ENCODE measurements at places on chromosomes 7 and 10.

DNA sequence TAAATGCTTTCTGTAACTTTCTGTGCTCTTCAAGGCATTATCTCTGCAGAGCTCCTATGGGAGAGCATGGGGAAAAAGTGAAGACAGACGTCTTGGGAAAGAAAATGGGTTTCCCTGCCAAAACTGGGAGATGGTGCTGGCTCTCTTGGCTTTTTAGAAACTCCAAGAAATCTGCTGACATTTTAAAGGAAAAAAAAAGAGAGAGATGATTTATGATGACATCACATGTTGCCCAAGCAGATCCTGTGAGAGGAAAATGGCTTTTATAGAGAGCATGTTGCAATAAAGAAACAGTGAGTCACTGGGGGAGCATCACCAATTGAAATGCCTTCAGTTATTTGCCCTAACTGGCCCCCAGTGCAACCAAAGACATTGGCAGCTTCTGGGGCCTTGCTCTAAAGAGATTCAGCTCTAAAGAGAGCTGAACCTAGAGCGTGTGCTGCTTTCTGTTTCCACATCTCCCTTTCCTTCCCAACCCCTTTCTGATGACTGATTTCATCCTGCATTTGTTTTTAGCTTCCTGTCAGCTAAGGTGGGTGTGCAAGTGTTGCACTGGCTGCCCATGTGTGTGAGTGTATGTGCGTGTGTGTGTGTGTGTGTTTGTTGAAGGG is 37.7 kb downstream of the LRMDA start:
- no peak for DNase-seq

DNA sequence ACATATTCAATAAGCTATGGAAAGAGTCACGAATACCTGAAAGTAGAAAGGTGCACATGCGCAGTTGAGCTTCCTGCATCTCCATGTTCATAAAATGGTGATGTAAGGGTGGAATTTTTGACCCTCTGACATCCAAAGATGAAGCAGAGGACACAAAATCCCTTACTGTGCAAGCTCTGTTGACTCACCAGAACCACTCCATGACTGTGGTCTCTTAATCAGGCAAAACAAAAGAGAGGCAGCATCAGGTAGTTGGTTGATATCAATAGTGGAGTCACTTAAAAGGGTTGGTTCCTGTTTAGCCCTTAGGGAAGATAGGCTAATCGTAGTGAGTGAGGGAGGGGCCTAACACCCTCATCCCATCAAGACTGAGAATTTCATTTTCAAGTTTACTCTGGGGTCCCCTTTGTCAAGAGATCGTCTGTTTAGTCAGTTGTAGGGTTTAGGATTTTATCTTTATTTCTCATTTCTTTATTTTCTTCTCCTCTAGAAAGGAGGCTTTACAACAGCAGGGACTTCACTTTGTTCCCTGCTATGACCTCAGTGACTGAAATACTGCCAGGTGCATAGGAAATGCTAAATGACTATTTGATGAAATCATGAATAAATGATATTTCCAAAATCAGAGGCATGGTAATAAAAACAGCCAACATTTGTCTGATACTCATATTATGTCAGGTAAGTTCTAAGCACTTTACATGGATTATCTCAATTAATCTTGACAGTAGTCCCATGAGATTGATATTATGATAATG is 98.1 kb downstream of the CD36 start:
- no peak for DNase-seq

DNA sequence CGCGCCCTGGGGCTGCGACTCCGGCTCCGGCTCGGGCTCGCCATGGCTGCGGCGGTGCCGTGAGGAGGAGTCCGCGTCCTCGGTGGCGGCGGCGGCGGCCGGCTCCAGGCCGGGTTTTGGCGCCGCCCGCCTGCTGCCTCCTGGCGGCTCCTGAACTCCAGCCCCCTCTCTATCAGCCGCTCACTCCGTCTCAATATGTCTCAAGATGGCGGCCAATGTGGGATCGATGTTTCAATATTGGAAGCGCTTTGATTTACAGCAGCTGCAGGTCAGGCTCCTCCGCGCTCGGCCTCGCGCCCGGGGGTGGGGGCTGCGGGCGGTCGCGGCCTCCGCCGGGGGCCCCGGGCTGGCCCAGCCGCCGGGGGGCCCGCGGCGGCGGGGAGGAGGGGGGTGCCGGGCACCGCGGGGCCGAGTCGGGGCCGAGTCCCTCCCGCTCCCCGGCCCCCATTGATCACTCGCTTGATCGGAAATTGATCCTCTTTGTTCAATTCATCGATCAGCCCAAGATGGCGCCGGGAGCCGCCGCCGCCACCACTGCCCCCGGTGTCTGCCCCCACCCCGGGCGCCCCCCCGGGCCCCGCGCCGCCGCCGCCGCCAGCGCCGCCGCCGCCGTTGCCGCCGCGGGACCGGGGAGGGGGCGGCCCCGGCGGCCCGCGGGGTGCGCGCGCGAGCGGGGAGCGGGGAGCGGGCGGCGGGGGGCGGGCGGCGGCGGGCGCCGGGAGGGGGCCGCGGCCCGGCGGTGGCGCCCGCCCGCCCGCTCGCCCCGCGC is 1.4 kb upstream of the CUX1 start:
- peak; percentile 77 for DNase-seq

DNA sequence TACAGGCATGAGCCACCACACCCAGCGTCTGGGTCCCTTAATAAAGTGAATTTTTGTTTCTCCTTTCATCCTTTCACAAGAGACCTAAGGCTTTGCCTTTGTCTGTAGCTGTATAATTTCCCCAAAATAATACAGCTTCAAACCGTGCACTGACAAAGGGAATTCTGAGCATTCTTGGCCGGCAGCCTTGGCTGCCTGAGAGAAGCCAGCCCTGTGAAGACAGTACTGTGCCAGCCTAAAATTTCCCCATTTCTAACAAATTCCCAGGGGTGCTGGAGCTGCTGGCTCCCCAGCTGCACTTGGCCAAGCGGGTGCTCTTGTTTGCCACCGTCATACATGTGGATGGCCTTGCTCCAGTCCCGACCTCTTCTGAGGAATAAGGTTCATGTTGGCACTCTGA is 106.2 kb downstream of the ZMYND11 start:
- DNase-seq, result no peak

DNA sequence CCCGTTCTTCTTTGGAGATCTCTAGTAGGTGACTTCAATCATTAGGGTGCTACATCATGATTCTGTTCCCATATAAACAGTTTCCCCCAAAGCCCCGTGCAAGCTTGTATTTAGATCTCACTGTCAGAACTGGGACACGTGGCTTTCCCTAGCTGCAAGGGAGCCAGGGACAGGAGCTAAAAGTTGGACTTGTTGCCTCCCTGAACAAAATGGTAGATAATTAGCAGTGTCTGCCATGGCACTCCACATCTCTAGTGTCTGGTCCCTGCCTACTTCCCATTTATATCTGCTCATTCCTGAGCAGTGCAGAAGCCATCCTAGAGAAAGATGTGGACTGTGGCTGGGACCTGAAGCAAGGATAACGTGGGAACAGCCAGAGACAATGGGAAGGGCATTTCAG is 76.6 kb upstream of the FGFR2 start:
- DNase-seq, result no peak

GRCh38 chr7:96266015-96266414 is 55.9 kb downstream of the SLC25A13 start:
- no peak for DNase-seq

- DNase-seq, result no peak
Measured at GRCh38 chr7:96238474-96238873, 83.4 kb downstream of the SLC25A13 start.

DNA sequence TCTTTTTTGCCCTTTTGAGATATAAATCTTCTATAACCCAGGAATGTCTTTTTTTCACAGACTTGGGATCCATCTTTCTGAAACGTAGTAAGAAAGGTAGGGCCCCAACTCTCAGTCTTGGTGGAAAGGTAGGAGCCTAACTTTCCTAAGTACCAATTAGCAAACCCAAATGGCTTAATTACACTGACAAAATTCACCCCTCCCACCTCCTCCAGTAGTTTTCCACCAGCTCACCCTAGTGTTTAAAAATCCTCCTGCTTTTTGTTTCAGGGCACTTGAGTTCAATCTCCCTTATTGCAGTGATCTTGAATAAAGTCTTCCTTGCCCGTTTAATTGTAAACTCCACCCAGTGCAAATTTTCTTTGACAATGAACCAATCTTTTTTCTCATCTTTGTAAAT is 600.0 kb downstream of the PHTF2 start:
- no peak for DNase-seq

DNA sequence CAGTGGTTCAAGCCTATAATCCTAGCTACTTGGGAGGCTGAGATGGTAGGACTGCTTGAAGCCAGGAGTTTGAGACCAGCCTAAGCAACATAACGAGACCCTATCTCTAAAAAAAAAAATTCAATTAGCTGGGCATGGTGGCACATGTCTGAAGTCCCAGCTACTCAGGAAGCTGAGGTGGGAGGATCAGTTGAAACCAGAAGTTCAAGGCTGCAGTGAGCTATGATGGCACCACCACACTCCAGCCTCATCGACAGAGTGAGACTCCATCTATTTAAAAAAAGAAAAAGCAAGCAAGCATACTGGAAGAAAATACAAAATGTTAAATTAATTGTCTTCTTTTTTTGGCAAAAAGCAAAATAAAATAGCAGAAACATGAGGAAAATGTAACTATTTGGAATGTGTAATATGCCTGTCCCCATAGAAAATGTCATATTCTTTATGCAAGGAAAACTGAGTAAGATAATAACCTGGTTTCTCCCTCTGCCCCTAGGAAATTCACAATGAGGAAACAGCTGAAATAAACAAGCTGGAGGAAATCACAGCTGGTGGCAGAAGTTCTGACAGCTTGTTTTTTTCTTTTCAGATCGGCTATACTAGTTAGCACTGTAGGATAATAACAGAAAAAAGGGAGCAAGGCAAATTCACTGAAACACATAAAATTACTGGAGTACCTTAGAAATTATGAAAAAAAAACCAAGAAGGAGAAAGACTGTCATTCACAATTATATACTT is 48.5 kb downstream of the HERPUD2 start:
- DNase-seq, result no peak

DNA sequence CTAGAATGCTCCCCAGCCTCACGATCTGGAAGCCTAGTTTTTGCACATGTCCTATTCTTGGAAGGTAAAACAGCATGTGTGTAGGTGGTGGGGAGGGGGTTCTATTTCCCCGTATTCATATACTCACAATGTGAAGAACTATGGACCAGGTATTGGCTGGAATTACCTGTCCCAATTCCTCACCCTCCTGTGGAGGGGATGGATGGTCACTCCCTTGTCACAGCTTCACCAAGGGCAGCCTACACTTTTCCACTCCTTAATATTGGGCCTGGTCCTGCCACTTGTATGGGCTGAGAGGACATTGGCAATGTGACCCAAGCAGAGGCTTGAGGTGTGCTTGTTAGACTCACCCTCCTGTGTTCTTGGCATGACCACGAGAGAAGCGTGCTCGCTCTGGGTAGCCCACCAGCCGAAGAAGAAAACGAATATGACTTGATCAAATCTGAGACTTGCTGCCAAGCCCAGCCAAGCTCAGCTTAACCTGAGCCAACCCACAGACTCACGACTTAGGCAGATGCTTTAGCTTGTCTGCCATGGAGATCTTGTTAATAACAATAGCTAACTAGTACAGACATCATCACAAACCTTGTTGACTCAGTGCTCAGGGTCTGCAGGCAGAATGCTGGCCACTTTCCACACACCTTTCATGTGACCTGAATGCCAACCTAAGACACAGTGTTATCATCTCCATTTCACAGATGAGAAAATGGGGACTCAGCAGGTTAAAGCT is 17.2 kb downstream of the ZNF488 start:
- no peak for DNase-seq

DNA sequence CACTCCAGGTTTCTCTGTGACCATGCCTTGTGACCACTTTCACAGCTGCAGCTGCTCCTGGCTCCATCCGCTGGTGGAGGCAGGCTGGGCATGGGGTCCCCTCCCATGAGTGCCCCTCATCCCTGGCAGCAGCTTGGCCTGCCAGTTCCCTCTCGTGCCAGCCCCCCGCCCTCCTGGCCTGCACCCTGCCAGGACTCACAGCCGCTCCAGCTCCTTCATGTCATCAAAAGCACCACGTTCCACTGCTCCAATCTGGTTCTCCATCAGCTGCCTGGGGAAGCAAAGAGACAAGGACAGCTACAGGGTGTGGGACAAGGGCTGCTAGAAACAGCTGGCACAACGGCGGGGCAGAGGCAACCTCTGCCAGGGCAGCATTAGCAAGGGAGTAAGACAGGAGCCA is 22.6 kb downstream of the SLIT1 start:
- no peak for DNase-seq
